ENCODE measurements at places on chromosomes 13 and 19. TPM values are rescaled to one million over a fixed set of nuclear protein-coding genes. Genes with fewer than 3 reads are reported as not detected.
A peak's percentile ranks its signal among the peaks of the same experiment; 100 is the strongest.

DNA sequence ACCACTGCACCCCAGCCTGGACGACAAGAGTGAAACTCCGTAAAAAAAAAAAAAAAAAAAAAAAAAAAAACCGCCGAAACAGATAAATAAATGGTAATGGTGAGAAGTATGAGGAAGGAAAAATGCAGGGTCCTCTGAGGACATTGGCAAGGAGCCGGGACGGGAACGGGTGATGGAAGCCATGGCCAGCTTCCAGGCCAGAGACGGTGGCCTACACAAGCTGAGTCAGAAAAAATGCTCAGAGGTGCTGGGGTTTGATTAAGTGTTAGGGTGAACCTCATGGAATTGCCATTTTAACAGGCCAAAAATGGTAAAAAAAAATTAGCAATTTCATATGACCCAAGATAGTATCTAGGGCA is 866 bp upstream of the ZSWIM4 start:
- H3K27ac ChIP-seq: no peak overlapping the region
- no peaks in the 10 kb centered on the region for H3K27me3 ChIP-seq
- peaks cover 5% of the 10 kb centered on the region for H3K4me1 ChIP-seq
- H3K36me3 ChIP-seq: no peaks in the 10 kb centered on the region

GRCh38 chr19:14116918-14117578 is 514 bp downstream of the PRKACA start:
- DNase-seq: no peak
- H3K27me3 ChIP-seq: no peaks in the 10 kb centered on the region
- H3K4me1 ChIP-seq: peaks cover 48% of the 10 kb centered on the region
- H3K27ac ChIP-seq: peak overlapping the region; percentile 75
- H3K36me3 ChIP-seq: no peaks in the 10 kb centered on the region

DNA sequence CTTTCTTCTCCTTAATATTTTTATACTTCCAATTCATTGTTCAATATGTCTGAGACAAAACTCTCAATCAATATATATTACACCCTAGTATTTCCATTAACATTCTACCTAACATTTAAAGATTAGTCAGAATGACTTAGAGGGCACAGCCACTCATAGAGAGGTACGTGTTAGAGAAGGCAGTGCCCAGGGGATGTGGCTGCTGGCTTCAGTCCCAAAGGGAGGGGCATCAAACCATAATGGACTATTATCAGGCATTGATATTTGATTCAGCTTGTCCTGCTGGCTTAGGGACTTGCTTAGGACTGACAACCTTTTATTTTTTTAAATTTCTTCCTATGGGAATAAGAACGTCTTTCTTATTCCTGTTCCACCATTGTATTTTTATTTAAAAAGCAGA is 1392.0 kb upstream of the ATXN8OS start:
- no peak overlapping the region for H3K27ac ChIP-seq
- H3K36me3 ChIP-seq: no peaks in the 10 kb centered on the region
- DNase-seq: no peak
- H3K27me3 ChIP-seq: no peaks in the 10 kb centered on the region

DNA sequence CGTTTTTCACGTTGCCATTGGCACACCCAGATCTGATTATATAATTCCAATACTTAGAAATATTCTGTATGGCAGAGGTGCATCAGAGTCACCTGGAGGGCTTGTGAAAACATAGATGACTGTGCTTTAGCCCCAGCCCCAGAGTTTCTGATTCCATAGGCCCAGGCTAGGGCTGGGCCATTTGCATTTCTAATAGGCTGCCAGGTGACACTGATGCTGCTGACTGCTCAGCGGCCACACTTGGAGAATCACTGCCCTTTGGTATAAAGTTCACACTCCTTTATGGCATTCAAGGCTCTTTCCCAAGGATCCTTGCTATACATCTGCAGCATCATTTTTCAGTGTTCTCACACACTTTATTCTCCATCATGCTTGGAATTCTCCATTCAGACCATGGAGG is 137.1 kb downstream of the AKAP11 start:
- no peaks in the 10 kb centered on the region for H3K36me3 ChIP-seq
- no peaks in the 10 kb centered on the region for H3K4me1 ChIP-seq
- no peaks in the 10 kb centered on the region for H3K27me3 ChIP-seq

- H3K4me1 ChIP-seq: no peaks in the 10 kb centered on the region
- H3K36me3 ChIP-seq: no peaks in the 10 kb centered on the region
- no peaks in the 10 kb centered on the region for H3K27me3 ChIP-seq
- no peak overlapping the region for H3K27ac ChIP-seq
These were observed 23.3 kb downstream of the COMMD6 start for GRCh38 chr13:75514080-75514995.

DNA sequence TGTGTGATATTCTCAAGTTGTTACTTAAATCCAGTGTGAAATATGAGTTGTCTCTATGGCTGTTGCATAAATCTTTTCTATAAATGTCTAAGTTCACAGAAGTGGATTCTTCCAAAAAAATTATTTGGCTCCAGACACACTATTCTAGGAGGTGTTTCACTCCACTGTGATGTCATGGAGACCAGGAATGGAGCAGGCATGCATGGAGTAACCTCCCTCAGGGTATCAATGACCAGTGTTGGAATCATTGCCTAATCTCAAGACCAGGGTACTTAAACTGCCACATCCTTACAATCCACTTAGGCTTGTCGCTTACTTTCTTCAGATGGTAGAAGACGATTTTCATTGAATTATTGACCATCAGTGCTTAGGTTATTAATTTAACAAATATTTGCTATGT is 55.4 kb downstream of the LRRC63 start:
- H3K4me1 ChIP-seq: no peaks in the 10 kb centered on the region
- DNase-seq: no peak
- H3K4me3 ChIP-seq: no peak overlapping the region
- no peaks in the 10 kb centered on the region for H3K36me3 ChIP-seq
- no peaks in the 10 kb centered on the region for H3K27me3 ChIP-seq
- no peak overlapping the region for H3K27ac ChIP-seq

GRCh38 chr13:90640976-90641375 is 706.5 kb upstream of the MIR17HG start:
- H3K27me3 ChIP-seq: no peaks in the 10 kb centered on the region
- no peak overlapping the region for H3K27ac ChIP-seq
- H3K36me3 ChIP-seq: no peaks in the 10 kb centered on the region
- DNase-seq: peak; percentile 79
- H3K4me3 ChIP-seq: no peak overlapping the region

DNA sequence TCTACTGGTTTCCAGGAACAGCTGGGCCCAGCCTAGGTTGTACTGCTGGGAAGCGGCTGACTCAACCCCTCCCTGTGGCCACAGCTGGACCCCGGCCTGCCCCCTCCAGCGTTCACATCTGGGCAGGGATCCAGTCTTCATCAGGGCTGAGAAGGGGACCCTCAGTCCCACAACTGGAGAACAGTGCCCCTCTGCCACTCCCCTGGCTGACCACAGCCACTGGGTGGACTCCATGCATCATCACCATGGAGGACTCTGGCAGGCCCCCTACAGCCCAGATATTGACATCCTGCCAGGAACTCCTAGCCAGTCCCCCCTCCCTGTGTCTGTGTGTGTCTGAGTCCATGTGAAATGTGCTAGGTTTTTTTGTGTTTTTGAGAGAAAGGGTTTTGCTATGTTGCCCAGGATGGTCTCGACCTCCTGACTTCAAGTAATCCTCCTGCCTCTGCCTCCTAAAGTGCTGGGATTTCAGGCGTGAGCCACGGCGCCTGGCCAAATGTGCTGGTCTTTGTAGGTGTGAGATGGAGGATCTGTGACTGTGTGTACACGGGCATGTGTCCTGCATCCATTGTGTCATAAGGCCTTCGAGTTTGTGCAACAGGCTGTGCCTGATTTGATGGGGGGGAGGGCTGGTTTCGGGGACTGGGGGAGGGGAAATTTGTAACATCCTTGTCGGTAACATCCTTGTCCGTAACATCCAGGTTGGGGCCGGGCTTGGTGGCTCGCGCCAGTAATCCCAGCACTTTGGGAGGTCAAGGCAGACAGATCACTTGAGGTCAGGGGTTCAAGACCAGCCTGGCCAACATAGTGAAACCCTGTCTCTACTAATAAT is 4.0 kb upstream of the HOOK2 start:
- H3K4me3 ChIP-seq: no peak overlapping the region
- H3K27me3 ChIP-seq: no peaks in the 10 kb centered on the region
- peak; percentile 96 for DNase-seq
- peaks cover 15% of the 10 kb centered on the region for H3K4me1 ChIP-seq
- H3K36me3 ChIP-seq: no peaks in the 10 kb centered on the region

DNA sequence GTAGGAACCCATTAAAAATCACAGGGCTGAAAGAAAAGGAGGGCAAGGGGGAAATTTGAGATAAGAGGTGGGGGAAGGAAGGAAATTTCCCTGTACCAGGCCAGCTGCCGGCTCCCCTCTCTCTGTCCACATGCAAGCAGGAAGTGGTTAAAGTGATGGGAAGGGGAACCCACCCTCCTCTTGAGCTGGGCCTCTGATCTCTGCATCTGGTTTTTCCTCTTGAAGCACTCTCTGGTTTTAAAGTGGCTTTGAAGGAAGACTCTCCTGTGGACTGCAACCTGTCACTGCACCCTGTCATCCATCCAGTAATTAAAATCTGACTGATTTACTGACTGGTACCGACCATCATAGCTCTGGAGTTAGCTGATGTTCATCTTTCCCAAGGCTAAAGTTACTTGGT is 239.6 kb downstream of the TSHZ3 start:
- no peak overlapping the region for H3K27ac ChIP-seq
- H3K4me3 ChIP-seq: no peak overlapping the region
- H3K27me3 ChIP-seq: peaks cover 97% of the 10 kb centered on the region
- no peaks in the 10 kb centered on the region for H3K4me1 ChIP-seq
- no peak for DNase-seq

DNA sequence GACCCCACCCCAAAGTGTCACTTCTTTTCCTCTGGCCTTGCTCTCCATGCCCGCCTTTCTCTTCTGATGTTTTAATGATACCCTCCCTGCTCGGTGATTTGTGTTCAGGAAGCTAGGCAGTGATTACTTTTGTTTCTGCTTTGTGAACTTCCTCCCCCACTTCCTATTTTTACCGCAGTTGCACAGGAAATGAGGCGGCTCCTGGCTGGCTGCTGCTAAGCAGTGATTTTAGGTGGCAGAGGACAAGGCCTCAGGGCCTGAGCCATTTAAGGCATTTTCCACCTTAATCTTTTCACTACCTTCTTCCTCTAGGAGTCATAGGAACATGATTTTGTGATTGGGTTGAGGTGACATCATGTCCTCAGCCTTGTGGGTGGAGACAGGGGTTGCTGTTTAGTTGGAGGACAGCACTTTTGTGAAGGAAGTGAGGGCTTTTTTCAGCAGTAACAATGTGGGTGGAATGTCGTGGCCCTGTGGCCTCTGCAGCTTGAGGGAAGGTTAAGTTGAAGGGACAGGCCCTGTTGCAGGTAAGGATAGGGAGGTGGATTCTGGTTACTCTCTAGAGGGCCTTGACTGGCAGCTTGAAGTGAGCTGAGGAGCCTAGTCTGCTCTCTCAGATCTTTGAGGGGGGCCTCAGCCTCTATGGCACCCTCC is 15.7 kb downstream of the GARRE1 start:
- H3K27ac ChIP-seq: peak overlapping the region; percentile 93
- peaks cover 28% of the 10 kb centered on the region for H3K4me1 ChIP-seq
- no peak overlapping the region for H3K4me3 ChIP-seq
- DNase-seq: no peak

DNA sequence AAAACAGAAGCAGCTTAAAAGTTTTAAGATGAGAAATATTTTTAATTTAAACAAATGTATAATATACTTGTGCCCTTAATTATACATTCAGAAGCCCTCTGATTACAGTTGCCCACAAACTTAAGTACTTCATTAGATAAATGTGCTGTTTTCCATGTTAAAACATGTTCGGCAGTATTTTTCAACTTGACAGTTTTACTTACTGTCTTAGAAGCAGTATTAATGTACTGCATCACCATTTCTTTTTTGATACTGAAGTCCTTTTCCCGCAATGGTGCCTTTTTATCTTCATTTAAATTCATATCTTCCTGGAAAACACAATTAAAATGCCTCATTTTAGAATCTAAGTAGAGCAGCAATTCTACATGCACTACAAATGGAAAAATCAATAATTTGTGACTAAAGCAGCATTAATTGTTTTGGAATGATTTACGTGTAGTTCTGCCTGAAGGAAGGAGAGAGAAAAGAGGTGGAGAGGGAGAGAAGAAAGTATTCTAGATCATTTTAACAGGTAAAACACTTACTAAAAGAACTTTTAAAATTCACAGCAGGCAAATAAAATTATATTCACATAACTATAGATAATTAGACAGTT is 70.2 kb downstream of the DIAPH3 start:
- H3K36me3 ChIP-seq: no peaks in the 10 kb centered on the region
- no peak overlapping the region for H3K4me3 ChIP-seq
- no peak for DNase-seq
- peaks cover 14% of the 10 kb centered on the region for H3K4me1 ChIP-seq
- no peaks in the 10 kb centered on the region for H3K27me3 ChIP-seq

DNA sequence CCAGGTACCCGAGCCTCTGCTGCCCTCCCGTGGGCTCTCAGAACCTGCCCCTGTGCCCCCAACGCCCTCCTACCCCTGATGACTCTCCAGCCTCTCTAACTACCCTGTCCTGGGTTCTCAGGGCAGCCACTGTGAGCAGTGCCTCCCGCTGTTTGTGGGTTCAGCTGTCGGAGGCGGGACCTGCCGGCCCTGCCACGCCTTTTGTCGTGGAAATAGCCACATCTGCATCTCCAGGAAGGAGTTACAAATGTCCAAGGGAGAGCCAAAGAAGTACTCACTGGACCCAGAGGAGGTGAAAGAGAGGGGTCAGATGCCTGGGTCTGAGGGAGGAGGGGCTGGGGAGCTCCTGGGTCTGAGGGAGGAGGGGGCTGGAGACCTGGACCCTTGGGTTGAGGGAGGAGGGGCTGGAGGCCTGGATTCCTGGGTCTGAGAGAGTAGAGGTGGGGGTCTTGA is 20.0 kb downstream of the CNFN start:
- no peak overlapping the region for H3K27ac ChIP-seq
- H3K27me3 ChIP-seq: no peaks in the 10 kb centered on the region
- peaks cover 3% of the 10 kb centered on the region for H3K36me3 ChIP-seq

DNA sequence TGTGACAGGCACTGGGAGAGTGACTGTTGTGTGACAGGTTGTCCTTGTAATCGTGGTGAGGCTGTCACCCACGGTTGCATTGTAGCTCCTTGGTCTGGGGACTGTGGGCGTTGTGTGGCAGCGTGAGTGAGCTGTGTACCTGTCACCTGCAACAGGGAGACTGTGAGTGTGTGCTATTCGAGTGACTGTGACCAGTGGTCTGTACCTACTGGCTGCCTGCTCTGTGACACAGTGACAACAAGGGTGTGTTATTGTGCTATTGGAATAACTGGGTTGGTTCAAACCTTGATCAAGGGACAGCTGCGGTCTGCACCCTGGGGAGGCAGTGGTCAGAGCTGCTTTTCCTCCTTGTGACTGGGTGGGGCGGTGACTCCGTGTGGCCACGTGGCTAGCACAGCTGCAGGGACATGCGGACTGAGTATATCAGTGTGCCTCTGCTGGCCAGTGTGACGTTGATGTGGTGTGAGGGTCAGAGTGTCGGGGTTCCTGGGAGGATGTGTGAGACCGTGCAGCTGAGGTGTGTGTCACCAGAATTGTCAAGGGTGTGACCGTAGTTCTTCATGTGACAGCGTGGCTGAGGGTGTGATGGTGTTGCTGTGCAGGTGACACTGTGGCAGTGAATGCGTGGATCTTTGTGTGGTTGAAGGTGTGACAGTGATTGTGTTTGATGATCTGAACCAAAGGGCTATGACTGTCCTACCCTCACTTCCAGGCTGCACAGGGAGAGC is 10.1 kb upstream of the NFIX start:
- H3K36me3 ChIP-seq: no peaks in the 10 kb centered on the region
- DNase-seq: no peak
- H3K27me3 ChIP-seq: peaks cover 99% of the 10 kb centered on the region
- no peak overlapping the region for H3K27ac ChIP-seq
- H3K4me3 ChIP-seq: no peak overlapping the region
- no peaks in the 10 kb centered on the region for H3K4me1 ChIP-seq

The GIPC3 gene
- total RNA-seq: 0.54 TPM

The SLC7A9 gene
- 0.92 TPM for total RNA-seq

The POLR2I gene
- 130 TPM for total RNA-seq

The ZNF543 gene
- 9.9 TPM for total RNA-seq

The LILRA5 gene
- not detected for total RNA-seq

The RPL28 gene
- total RNA-seq: 757 TPM

The NLRP12 gene
- not detected for total RNA-seq

The F2RL3 gene
- total RNA-seq: 0.67 TPM

The SLC25A41 gene
- 1.9 TPM for total RNA-seq
